ENCODE measurements at places on chromosomes 6 and 20.

DNA sequence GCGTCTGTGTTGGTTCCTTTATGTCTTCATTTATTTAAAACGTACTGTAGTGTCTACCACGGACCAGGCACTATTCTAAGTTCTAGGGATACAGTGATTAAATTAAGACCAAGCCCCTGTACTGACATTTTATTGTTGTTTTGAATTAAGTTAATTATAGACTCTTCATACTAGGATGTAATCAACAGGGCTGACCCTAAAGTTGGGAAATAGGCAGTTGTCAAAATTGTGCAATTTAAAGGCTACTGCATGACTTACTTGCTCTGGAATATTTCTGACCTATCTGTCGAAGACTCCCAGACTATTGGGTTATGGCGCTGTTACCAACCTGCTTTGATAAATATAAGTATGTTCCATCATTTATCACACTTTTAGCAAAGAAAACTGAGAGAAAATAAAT lies 6.7 kb downstream of the MYO6 start:
- DNase-seq: no peak

GRCh38 chr6:90402831-90403192 lies 106.2 kb upstream of the BACH2 start:
- no peak for DNase-seq

GRCh38 chr6:147222160-147222838 lies 18.1 kb downstream of the STXBP5 start:
- no peak for DNase-seq

DNA sequence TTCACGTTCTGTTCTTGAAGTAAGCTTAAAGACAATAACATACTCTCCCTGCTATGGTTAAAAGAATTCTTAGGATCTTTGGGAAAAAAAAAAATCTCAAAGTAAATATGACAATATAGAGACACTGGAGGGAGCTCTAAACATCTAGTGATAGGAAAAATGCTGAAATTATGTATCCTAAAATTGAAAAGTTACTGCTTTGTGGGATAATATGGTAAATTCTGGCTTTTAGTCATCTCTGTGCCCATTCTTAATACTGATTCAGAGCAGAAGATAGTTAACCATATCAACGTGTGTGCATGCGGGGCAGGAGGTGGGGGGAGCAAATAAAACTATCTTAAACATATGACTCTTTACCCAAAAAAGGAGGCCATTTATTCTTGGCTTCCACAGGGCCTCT lies 165.4 kb downstream of the GMPR start:
- DNase-seq: no peak

DNA sequence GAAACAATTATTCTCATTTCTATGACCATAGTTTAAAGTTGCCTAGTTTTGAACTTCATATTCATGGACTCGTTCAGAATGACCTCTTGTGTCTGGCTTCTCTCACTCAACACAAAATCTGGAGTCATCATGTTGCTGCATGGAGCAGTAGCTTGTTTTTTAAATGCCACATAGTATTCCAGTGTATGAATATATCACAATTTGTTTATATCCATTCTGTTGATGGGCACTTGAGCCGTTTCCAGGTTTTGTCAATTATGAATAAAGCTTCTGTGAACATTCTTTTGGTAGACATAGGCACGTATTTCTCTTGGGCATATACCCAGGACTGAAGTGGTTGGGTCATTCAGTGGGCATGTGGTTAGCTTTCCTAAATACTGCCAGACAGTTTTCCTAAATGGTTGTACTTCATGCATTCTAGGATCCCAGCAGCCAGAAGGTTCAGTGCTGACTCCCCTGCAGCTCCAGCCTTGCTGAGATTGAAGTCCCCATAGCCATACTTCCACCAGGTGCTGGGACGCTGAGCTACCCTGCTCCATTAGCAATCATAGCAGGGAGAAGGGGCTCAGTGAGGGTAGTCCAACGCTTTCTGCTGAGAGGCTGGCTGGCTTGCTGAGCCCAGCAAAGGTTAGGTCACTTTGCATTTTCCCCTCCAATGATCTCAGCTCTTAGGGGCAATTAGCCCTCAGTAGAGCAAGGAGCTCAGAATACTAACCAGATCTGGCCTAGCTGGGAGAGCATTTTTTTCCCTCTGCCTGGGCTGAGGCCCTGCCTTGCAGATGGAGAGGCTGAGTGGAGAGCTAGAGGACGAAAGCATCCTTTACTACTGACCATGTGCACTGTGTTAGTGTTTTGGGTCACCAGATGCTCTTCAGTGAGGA lies 35.7 kb upstream of the CTNNBL1 start:
- no peak for DNase-seq

GRCh38 chr20:38243709-38244020 lies 16.9 kb downstream of the KIAA1755 start:
- no peak for DNase-seq

- DNase-seq: no peak
Measured at GRCh38 chr6:75882734-75883133, 133.7 kb downstream of the MYO6 start.

GRCh38 chr6:15615802-15616201 lies 47.0 kb downstream of the DTNBP1 start:
- no peak for DNase-seq

DNA sequence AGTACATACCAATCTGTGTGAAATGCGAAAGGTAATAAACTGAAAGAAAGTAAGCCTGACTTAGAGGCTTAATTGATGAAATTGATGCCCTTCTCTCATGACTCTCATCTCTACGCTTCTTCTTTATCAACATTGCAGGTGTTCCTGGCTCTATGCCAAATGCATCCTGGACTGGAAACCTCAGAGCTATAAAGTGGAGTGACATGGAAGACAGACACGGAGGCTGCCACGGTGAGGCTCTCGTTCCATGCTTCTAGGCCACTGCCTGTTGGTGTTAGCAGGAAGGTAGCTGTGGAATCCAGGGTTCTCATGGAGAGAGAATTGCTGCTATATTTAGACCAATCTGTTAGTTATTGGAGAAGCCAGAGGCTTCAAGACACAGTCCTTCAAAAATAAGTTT lies 73.2 kb downstream of the C6orf52 start:
- DNase-seq: no peak

GRCh38 chr6:36246506-36247268 lies 23.2 kb upstream of the PNPLA1 start:
- DNase-seq: no peak

DNA sequence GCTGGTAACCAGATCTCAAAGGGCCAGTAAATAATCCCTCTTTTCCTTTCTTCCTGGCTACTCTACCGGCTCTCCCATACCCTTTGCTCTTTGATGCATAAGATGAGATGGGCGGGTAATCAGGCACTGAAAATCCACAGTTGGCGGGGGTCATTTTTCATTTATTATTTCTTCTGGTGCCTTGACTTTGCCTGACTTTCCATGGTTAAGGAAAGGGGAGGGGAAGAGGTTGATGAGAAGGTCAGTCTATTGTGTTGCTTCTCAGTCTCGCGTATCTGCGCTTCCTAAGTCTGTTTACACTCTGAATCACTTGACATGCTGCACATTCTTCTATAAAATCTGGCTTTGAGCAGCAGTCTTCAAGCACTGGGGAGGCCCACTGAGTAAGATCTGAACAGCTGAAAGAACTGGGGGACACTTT lies 121.1 kb upstream of the HDGFL1 start:
- DNase-seq: no peak

- DNase-seq: no peak
Measured at GRCh38 chr20:1324598-1325172, 4.3 kb downstream of the SDCBP2 start.

- no peak for DNase-seq
Measured at GRCh38 chr6:15628499-15629131, 34.2 kb downstream of the DTNBP1 start.

DNA sequence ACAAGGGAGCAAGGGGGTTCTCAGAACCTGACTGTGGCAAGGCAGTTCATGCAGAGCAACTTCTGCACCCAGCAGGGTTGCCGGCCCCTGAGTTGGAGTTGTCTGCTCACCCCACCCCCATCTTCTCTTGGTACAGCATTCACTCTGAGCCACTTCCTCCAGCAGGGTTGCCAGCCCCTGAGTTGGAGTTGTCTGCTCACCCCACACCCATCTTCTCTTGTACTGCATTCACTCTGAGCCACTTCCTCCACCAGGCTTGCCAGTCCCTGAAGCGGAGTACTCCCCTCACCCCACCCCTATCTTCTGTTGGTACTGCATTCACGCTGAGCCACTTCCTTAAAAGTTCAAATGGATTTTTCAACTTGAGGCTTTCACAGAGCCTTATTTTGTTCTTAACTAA lies 79.7 kb upstream of the SYNDIG1 start:
- DNase-seq: peak; percentile 8

GRCh38 chr20:25459111-25459830 lies 51.8 kb downstream of the GINS1 start:
- DNase-seq: no peak

DNA sequence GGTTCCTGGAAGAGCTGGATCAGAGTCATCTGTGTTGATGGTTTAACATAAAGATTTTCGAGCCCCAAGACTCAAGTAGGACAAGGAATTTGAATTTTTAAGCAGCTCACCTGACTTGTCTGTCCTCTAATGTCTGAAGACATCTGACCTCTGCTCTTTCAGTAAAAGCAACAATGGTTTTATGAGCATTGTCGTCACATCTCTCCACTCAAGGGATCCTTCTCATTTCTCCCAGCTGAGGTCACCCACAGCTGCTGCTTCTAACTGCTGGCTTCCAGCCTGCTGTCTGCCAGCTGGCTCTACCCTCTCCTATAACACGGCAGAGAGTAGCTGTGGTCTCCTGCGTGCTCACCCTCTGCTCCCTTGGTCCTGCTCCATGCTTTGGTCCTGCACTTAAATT lies 24.7 kb upstream of the HDAC2 start:
- DNase-seq: peak; percentile 18

- DNase-seq: no peak
Measured at GRCh38 chr20:18224968-18225568, 63.3 kb upstream of the ZNF133 start.

- no peak for DNase-seq
Measured at GRCh38 chr20:13638162-13638495, 603 bp downstream of the TASP1 start.

DNA sequence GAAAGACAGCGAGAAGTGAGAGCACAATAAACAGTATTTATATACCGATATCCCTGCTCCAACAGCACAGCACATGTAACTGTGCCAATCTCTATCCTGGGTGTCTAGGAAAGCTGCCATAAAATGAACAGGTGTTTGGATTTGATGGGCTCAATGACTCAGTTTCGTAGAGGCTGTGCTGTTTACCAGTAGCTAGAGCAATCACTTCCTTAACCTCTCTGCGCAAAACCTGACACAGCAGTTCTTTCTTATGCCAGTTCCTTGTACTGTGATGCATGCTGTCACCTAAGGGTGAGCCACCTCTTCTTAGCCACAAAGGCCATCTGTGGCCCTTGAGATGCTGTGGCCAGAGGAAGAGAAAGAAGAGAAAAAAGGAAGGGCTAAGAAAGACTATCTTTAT lies 59.3 kb downstream of the SHPRH start:
- no peak for DNase-seq

DNA sequence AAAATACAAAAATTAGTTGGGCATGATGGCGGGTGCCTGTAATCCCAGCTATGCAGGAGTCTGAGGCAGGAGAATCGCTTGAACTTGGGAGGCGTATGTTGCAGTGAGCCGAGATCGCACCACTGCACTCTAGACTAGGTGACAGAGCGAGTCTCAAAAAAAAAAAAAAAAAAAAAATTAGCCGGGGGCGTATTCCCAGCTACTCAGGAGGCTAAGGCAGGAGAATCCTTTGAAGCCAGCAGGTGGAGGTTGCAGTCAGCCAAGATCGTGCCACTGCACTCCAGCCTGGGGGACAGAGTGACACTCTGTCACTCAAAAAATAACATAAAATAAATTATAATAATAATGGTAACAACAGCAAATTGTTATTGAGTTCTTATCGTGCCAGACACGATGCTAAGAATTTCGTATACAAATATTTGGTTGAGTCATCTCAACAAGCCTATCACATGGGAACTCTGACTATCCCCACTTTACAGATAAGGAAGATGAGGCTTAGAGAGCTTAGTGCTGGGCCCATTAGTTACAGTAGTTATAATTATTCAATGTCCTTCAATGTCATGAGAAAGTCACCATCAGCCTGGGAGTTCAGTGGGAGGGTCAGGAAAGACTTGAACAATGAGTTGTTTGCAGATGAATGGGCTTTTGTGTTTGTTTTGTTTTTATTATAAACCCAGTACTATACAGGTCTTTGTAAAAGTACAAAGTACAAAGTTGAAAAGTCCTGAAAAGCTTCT lies 19.4 kb downstream of the C6orf15 start:
- no peak for DNase-seq

DNA sequence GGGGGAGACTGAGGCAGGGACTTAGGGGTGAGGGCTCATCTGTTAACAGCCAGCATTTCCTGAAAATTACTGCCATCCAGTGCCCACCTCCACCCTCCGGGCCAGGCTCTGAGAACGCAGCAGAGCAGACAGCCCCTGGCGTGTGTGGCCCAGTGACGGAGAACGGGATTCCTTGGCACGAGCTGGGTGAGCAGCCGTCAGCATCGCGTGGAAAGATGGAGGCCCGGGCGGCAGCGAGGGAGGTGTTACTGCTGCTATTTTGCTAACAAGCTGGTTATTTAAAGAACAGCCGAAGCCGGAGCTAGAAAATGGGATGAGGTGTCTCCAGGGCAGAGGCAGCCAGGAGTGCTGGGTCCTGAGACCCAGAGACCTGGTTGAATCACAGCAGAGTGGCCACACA lies 62.7 kb downstream of the DLGAP4 start:
- no peak for DNase-seq

DNA sequence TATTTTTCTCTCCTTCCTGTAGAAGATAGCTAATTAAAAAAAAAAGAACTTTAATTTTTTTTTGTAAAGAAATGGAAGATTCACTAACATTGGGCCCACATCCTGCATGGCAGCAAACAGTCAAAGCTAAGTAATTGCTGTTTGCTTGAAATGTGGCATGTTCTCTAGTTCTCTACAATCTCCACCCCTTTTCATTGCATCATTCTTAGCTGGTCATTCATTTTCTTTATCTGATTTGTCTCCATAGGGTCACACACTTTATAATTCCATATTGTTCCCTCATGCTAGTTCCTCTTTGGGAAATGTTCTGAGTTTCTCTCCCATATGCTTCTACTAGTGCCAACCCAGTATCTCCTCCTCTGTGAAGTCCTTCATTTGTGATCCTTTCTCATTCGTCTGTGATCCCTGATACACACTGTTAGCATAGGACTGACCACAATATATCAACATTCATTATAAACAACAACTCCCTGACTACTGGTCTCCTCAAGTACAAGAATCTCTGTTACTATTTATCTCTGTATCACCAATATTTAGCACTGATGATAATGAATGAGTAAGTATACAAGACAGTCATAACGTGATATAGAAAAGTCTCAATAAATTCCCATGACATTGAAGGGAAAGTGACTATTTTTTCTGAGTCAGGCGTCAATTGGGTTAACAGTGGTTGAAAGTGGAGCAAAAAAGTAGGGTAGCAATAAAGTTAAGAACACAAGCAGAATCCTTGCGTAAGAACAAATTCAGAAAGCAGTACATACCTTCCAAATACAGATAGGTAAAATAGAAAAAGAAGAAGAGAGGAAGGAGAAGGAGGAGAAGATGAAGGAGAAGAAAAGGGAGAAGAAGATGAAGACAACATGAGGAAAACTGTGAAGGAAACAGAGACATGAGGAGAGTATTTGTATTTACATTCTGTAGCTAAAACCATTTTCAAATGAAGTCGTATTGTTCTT lies 33.2 kb upstream of the MYB start:
- DNase-seq: no peak

GRCh38 chr6:57297505-57297904 lies 19.9 kb upstream of the PRIM2 start:
- DNase-seq: no peak

Measured in C1 segment of cervical spinal cord (tissue), 14 donors.